ENCODE measurements at places on chromosomes 7 and 10. TPM values are rescaled to one million over a fixed set of nuclear protein-coding genes. Genes with fewer than 3 reads are reported as not detected.

The TNKS2 gene
- total RNA-seq = 40.5 TPM

The CYP3A4 gene
- not detected for total RNA-seq

The EBF3 gene
- 0.20 TPM for total RNA-seq

The PTPN12 gene
- total RNA-seq = 149 TPM

The UTF1 gene
- total RNA-seq = not detected

DNA sequence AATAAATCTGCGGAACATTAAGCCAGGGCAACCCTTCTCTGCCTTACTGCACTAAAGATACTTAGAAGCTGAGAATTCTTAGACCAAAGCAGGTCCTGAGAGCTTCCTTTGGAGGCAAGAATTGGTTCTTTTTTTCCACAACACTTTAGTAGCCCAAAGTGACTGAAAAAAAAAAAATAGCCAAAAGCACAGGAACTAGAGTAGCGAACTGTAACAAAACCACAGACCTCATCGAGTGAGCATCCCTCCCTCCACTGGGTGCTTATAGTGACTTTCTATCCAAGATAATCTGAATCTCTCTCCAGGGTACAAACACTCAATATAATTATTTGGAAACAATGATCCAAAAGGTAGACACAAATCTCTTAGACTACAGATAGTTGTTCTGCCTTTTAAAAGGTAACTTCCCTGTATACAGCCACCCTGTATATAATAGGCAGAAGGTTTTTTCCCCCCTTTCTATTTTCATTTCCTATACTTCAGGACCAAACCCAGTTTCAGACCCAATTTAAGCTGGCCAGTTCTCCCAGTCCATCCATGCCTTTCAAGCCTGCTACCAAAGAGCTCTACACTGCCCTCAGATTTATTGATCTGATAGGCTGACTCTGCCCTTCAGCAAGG is 31.6 kb upstream of the KCNIP2 start:
- no peaks in the 10 kb centered on the region for H3K4me1 ChIP-seq
- H3K27me3 ChIP-seq = no peaks in the 10 kb centered on the region
- no peak for DNase-seq
- no peak overlapping the region for H3K4me3 ChIP-seq
- H3K36me3 ChIP-seq = no peaks in the 10 kb centered on the region
- H3K27ac ChIP-seq = no peak overlapping the region

GRCh38 chr10:78372806-78373205 is 339.1 kb downstream of the RPS24 start:
- no peaks in the 10 kb centered on the region for H3K27me3 ChIP-seq
- no peak overlapping the region for H3K4me3 ChIP-seq
- no peak for DNase-seq

DNA sequence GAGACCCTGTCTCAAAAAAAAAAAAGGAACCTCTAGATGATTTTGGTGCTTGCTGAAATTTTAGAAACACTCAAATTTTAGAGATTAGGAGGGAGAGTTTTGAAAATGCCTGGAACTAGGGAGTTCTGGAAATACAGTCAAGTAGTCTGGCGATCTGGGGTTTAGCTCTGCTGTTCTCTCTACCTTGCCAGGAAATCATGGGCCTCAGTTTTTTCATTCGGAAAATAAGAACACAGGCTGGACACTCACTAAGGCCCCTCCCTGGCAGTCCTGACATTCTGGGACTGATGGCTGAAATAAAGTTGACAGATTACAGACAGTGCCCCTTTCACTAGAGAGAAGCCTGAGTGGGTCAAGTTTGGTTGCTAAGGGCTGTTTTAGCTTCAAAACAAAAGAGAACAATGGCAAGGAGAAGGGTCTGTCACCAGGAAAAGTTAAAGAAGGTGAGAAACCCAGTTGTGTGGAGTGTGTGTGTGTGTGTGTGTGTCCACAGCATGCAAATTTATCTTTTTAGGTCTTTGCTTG is 25.0 kb upstream of the CALN1 start:
- no peaks in the 10 kb centered on the region for H3K4me1 ChIP-seq
- no peaks in the 10 kb centered on the region for H3K36me3 ChIP-seq
- H3K4me3 ChIP-seq = no peak overlapping the region

GRCh38 chr10:16820421-16820820 is 3.2 kb upstream of the RSU1 start:
- no peak overlapping the region for H3K4me3 ChIP-seq
- no peak overlapping the region for H3K27ac ChIP-seq
- no peaks in the 10 kb centered on the region for H3K27me3 ChIP-seq
- no peak for DNase-seq

DNA sequence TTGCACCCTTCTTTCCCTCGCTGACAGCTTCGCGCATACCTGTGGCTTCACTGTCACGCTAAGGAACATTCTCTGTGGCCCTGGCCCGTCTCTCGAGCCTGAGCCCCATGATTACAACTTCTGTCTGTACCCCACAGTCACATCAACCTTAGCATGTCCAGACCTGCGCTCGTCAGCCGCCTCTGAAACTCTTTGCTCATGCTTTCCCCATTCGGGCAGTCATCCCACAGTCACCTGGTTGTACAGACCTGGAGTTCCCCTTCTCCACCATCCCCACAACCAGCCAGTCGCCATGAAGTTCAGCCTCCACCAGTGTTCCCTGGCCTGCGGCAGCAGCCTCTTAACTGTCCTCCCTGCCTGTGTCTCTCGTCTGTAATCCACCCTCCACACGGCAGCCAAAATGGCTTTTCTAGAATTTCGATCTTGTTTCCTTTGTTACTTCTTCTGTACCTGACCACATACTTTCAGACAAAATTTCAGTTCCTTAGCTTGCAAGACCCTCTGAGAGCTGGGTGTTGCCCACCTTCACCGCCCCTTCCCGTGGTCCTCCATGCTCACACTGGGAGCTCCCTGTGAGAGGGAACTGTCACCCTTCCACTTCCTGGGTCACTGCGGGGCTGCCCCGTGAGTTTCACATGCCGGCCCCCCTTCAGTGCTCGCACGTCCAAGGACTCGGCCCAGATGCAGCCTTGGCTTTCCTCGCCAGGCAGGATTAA is 229.2 kb downstream of the CELF2 start:
- peaks cover 26% of the 10 kb centered on the region for H3K4me1 ChIP-seq
- H3K27ac ChIP-seq = no peak overlapping the region
- H3K4me3 ChIP-seq = no peak overlapping the region
- no peaks in the 10 kb centered on the region for H3K27me3 ChIP-seq
- H3K36me3 ChIP-seq = peaks cover 32% of the 10 kb centered on the region

DNA sequence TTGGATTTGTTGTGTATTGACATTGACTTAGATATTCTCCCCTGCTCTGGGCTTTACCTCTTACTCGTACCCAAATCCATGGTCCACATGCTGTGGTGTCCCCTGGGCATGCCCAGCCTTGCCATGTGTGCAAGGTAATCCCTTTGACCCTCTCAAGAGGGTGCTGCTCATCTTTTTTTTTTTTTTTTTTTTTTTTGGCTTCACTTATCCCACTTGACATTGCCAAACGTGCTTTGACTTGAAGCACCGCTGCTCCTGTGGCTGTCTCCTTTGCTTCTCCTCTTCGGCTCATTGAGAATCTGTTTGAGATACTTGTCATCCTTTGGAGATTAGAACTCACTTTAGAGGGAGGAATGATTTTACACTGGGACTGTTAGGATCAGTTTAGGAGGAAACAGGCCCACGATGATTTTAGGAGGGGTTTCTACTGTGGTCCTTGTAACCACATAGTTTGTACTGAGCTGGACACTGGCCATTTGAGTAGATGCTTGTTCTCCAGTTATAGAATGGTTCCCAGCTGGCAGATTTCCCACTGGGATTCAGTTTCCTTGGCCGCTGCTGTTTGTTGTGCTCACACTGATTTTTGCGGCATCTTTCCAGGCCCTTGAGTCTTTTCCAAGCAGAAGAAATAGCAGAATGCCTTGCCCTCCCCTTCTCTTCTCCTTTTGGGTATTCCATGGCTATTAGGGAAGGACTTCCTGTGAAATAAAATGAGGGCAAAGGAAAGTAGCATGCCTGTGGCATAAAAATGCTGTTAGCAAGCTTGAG is 184.8 kb downstream of the AUTS2 start:
- H3K4me3 ChIP-seq = no peak overlapping the region
- no peak for DNase-seq
- H3K36me3 ChIP-seq = no peaks in the 10 kb centered on the region
- peaks cover 11% of the 10 kb centered on the region for H3K4me1 ChIP-seq

GRCh38 chr10:97812696-97813095 is 36.9 kb upstream of the GOLGA7B start:
- DNase-seq = no peak
- no peak overlapping the region for H3K27ac ChIP-seq
- H3K4me3 ChIP-seq = no peak overlapping the region
- H3K4me1 ChIP-seq = no peaks in the 10 kb centered on the region

GRCh38 chr7:150378115-150378852 is 846 bp upstream of the ZNF775 start:
- peak overlapping the region; percentile 92 for H3K27ac ChIP-seq
- no peaks in the 10 kb centered on the region for H3K27me3 ChIP-seq
- peaks cover 12% of the 10 kb centered on the region for H3K36me3 ChIP-seq
- H3K4me3 ChIP-seq = peak overlapping the region; percentile 96

GRCh38 chr7:15862016-15862780 is 175.7 kb upstream of the MEOX2 start:
- no peak overlapping the region for H3K27ac ChIP-seq
- H3K4me3 ChIP-seq = no peak overlapping the region

GRCh38 chr10:61765176-61766087 is 102.7 kb downstream of the CABCOCO1 start:
- H3K4me1 ChIP-seq = no peaks in the 10 kb centered on the region
- no peak for DNase-seq
- H3K27me3 ChIP-seq = no peaks in the 10 kb centered on the region
- no peak overlapping the region for H3K27ac ChIP-seq
- H3K36me3 ChIP-seq = no peaks in the 10 kb centered on the region
- H3K4me3 ChIP-seq = no peak overlapping the region

- no peak overlapping the region for H3K27ac ChIP-seq
- no peak for DNase-seq
- no peak overlapping the region for H3K4me3 ChIP-seq
Observed at GRCh38 chr10:110364531-110364937, 59.8 kb upstream of the SMNDC1 start.

DNA sequence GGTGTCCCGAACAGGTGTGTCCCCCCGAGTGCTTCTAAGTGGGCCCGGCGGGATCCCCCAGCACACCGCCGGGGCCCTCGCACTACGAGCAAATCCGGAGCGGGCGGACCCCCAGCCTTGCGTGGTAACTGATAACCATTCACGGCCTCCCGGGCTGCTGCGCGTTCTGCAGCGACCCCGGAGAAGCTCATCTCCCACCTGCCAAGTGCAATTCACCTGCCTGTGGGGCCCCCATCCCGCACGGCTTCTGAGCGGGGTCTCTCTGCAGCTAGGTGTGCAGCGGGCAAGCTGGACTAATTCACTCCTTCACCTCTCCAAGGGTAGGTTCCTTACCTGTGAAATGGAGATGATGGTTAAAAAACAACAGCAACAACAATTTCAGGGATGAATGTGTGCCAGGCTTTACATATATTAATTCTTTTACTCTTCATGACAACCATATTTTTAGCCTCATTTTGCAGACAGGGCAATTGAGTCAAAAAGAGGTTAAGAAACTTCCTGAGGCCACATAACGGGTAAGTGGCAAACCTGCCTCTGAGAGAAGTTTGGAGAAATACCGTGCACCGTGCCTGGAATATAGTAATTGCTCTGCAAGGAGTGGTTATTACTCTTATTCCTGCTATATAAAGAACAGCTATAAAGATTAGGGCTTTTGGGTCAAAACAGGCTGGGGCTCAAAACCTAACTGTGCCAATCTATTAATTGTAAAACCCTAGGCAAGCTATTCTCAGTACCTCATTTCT is 652 bp upstream of the PODXL start:
- peaks cover 17% of the 10 kb centered on the region for H3K4me1 ChIP-seq
- peak overlapping the region; percentile 60 for H3K4me3 ChIP-seq
- no peak for DNase-seq
- no peaks in the 10 kb centered on the region for H3K27me3 ChIP-seq
- H3K36me3 ChIP-seq = no peaks in the 10 kb centered on the region

DNA sequence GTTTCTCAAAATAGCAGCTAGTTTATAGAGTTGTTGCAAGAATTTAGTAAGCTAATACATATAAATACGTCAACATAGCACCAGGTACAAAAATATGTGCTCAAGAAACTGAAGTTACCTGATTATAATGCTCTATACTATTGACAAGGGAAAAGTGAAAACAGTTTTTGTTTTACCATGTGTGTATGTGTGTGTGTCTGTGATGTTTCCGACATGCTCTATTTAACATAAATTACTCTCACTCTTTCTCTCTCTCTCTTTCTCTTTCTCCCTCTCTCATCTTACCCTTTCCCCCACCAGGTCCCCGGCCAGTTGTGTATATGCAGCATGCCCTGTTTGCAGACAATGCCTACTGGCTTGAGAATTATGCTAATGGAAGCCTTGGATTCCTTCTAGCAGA is 4.3 kb downstream of the LIPN start:
- DNase-seq = no peak
- H3K36me3 ChIP-seq = no peaks in the 10 kb centered on the region
- no peaks in the 10 kb centered on the region for H3K4me1 ChIP-seq
- H3K4me3 ChIP-seq = no peak overlapping the region

- no peaks in the 10 kb centered on the region for H3K36me3 ChIP-seq
- DNase-seq = no peak
- H3K4me1 ChIP-seq = no peaks in the 10 kb centered on the region
Observed at GRCh38 chr7:87330316-87330715, 15.1 kb upstream of the CROT start.

- H3K27me3 ChIP-seq = peaks cover 3% of the 10 kb centered on the region
- H3K27ac ChIP-seq = no peak overlapping the region
- no peaks in the 10 kb centered on the region for H3K4me1 ChIP-seq
- no peaks in the 10 kb centered on the region for H3K36me3 ChIP-seq
- H3K4me3 ChIP-seq = no peak overlapping the region
Observed at GRCh38 chr7:142516038-142516501, 233.2 kb upstream of the PRSS1 start.

- peaks cover 8% of the 10 kb centered on the region for H3K4me1 ChIP-seq
- H3K4me3 ChIP-seq = no peak overlapping the region
- no peaks in the 10 kb centered on the region for H3K27me3 ChIP-seq
Observed at GRCh38 chr10:47049906-47050305, 138.7 kb downstream of the PTPN20 start.

GRCh38 chr10:34815185-34816084 is at the start of gene PARD3:
Gene PARD3, minus strand, starts transcription at chr10:34815296. Its CDS starts 301 bp downstream, at chr10:34814995.
- peak; percentile 86 for DNase-seq
- no peaks in the 10 kb centered on the region for H3K27me3 ChIP-seq
- H3K27ac ChIP-seq = peak within 1 kb of the TSS; percentile 83
- peak within 1 kb of the TSS; percentile 72 for H3K4me3 ChIP-seq
- H3K36me3 ChIP-seq = no peaks in the 10 kb centered on the region

- no peaks in the 10 kb centered on the region for H3K27me3 ChIP-seq
- H3K36me3 ChIP-seq = no peaks in the 10 kb centered on the region
- DNase-seq = peak; percentile 46
- no peak overlapping the region for H3K4me3 ChIP-seq
- H3K27ac ChIP-seq = no peak overlapping the region
- H3K4me1 ChIP-seq = peaks cover 18% of the 10 kb centered on the region
Observed at GRCh38 chr10:79063071-79063491, 5.7 kb upstream of the ZMIZ1 start.

Data from upper lobe of right lung (tissue), 1 donor.